ENCODE measurements at places on chromosomes 7 and 10.

GRCh38 chr7:77409739-77410547 is 6.2 kb downstream of the GSAP start:
- no peak for DNase-seq

DNA sequence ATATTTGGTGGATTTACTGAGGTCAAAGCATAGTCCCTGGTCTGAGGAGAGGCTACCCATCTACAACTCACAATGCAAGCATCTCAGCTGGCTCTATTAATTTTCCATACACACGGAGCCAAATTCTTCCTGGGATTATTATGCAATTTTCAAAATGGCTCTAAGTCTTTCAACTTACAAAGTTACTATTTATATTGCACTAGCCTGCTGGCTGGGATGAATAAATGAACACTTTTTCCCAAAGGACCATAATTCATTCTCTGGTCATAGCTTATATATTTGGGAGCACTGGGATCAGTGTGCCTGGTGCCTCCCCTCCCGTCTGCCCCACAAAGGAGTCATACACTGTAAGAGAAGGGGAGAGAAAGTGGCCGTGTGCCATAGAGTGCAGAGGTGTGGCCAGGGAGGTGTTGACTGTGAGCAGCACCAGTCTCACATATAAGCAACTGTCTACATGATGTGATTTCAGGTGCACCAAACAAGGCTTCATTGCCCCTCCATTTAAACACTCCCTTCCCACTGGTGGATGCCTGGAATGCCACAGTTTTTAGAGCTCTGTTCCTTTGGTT is 88.6 kb downstream of the ZNF92 start:
- DNase-seq, result no peak

DNA sequence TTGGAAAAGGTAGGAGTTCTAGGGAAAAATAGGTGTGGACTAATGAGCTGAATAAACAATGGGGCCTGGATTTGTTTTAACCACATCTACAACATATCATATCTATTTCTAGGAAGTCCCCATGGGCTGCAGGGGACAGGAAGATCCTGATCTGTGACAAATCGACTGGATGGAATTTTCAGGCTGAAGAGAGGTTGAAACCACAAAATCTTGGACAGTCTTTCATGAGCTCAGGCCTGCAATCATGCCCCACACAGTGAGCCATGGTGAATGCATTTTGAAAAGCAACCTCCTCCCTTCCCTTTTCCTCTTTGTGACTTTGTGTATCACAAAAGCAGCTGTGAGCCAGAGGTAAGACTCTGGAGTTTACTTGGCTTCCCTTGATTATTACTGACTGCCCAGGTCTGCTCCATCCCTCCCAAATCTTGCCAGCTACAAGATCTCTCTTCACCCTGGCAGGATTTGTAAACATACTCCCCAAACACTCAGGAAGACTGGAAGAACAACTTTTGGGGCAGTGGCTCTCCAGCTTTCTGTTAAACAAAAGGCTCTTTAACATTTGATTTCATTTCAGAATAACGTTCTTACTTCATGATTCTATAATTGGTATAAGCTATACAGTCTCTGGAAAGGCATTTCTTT is 66.4 kb downstream of the ASAH2B start:
- no peak for DNase-seq

- no peak for DNase-seq
Observed at GRCh38 chr7:47100817-47101435, 481.0 kb downstream of the TNS3 start.

DNA sequence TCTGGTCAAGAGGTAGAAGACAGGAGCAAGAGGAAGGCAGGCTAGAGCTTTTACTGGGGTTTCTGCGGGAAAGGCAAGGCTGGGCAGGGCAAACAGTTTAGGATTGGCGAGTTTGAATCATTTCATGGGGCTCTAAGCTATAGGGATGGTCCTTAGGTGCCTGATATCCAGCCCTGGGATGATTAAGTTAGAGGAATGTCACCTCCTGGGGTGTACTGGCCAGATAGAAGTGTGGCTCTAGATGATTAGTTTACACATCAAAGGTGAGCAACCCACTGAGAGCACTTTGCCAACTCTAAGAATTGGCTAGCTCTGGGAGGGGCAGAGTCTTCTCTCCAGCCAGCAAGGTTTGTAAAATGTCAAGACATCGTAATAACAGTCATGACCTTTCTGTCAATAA is 52.4 kb downstream of the ZNF365 start:
- no peak for DNase-seq

DNA sequence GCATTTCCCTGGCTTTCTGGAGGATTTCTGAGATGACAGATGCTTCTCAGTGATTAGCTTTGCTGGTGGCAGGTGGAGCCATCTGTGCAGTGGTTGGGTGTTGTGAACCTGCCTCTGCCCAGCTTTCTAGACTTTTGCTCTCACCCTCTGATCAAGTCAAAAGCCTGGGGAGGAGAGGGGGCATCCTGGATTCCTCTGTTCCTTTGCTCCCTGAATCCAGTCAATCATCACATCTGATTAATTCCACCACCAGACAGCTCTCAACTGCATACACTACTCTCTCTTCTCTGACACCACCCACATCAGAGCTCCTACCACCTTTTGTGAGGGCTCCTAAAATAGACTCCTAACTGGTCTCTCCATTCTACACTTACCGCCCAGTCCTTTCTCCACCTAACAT is 283.5 kb downstream of the WDR11 start:
- no peak for DNase-seq

- no peak for DNase-seq
Observed at GRCh38 chr10:58316874-58317273, 17.9 kb upstream of the UBE2D1 start.

- no peak for DNase-seq
Observed at GRCh38 chr10:20890491-20891337, 6.4 kb downstream of the NEBL start.

- no peak for DNase-seq
Observed at GRCh38 chr10:86004337-86004736, 362.3 kb downstream of the GRID1 start.

DNA sequence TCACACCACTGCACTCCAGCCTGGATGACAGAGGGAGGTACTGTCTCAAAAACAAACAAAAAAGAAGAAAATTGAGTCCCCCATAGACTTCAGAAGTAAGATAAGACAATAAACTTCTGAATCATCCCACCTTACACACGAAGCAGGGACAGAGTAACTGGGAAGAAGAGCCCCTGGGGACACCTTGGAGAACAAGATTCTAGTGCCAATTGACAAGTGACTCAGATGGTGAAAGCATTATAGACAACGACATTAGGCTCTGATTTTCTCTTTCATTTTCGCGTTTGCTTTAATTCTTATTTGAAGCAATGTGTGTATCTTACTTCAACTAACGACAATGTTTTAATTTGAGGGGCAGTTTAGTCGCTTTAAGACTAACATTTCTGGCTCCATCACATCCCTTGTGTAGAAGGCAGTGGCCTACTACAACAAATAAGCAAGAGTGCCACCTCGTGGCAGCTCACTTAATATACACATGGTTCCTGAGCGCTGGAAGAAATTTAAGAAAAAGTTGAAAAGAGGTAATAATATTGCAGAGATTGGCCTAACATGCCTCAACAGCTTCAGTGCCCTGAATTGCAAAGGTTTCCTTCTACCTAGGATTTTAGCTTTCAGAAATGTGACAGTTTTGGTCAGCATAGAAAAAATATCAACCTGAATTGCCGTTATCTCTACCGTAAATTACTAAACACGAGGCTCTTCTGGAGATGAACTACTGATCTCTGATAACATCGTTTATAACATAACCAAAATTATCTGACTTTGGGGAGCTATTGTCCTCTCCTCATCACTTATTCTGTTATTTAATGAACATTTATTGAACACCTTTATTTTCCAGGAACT is 36.7 kb downstream of the ASNS start:
- DNase-seq, result peak; percentile 57

DNA sequence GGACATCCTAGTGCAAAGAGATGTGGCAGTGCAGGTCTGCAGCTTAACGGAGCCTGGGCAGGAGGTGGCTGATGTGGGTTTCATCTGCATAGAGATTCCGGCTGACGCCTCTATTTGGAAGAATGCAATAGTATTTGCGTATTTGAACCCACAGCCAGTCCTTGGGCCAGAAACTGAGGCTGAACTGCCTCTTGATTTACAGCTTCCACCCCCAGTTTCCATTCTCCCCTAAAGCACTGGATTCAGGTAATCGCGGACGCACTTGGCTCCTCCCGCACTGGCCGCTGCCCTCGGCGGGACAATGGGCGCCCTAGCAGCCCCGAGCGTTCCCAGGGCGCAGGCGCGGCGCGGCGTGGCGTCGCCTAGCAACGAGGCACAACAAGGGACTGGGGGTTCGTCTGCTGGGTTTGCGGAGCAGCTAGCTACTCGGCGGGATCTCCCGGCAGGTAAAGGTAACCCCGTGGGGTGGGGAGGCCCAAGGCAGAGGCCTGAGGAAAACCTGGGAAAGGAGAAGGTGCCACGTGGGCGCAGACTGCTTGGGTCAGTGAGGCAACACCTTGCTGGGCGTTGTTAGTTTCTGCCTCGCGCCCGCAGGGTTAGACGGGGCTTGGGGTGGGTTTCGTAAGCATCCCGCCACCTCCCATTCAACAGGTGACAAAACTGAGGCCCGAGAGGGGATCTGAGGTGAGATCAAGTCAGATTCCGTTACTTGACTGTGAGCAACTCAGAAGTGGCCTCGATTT is at the start of gene ARMC3:
Gene ARMC3 (plus strand): TSS at position 393 of the 743 bp plus-strand sequence. CDS start 3,944 bp downstream, outside the sequence.
- peak; percentile 70 for DNase-seq

DNA sequence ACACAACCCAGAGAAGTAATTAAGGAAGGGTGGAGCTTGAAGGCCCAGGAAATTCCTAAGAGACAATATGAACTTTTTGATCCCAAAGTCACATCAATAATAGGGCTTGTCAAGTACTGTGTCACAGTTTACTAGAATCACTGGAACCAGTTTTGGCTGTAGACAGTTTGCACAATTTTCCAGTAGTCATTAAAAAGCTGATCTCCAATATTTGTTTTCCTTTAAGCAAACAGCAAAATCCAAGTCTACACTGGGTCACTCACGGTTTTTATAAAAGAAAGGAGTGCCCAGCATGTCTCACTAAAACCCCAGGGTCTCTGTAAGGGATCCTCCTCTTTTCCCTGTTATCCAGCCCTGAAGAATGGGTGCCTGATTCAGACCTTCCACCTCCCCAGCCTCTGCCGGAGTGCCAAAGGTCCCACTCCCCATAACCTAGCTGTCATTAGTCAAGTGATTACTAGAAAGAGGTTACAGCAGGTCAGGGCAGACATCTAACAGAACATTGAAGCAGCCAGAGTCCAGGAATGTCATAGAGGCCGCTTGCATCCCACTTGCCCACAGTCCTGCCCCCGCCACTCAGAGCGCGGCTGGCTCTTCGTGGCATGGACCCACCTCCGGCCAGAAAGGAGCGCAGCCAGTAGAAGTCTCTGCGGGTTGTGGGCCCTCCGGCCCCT is 552 bp downstream of the SLC25A16 start:
- no peak for DNase-seq

DNA sequence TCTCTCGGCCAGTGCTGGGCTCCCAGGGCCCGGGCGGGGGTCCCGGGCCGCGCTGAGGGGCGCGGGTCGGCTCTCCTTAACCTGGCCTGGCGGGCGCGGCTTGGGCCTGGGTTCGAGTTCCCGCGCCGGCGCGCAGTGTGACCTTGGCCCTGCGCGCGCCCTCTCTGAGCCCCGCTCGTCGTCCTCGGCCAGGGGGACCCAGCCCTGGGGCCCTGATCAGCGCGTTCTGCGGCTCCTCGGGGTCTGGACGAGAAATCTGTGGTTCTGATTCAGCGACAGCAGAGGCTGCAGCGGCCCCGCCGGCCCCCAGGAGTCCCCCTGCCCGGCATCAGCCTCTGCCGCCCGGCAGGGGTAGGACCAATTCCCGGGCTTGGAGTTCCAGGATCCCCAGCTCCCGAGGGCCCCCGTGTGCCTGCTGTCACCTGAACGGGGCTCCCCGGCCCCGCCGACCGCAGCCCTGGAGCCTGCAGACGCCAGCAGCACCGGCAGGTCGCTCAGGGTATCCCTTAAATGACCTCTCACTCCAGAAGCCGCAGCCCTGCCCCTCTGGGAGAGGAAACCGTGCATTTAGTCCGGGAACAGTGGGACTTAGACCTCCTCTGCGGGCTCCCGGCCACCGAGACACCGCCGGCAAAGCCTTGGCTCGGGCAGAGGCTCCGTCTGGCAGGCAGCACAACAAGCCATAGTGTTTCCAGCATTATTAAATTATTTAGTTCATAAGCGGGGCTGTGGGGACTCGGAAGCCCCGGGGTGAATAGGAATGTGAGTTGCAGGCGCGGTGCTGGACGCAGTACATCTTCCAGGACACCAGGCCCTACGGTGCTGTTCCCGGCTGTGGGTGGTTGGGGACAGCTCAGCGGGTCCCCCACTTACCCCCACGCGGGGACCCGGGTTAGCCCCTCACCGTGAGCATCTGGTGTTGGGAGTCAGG is 572 bp downstream of the CHST12 start:
- peak; percentile 17 for DNase-seq

- DNase-seq, result no peak
Observed at GRCh38 chr7:140079121-140079536, 16.4 kb upstream of the PARP12 start.

GRCh38 chr10:69375307-69376151 is 41.2 kb downstream of the TACR2 start:
- no peak for DNase-seq

- DNase-seq, result no peak
Observed at GRCh38 chr10:78768876-78769275, 299.9 kb upstream of the ZMIZ1 start.

DNA sequence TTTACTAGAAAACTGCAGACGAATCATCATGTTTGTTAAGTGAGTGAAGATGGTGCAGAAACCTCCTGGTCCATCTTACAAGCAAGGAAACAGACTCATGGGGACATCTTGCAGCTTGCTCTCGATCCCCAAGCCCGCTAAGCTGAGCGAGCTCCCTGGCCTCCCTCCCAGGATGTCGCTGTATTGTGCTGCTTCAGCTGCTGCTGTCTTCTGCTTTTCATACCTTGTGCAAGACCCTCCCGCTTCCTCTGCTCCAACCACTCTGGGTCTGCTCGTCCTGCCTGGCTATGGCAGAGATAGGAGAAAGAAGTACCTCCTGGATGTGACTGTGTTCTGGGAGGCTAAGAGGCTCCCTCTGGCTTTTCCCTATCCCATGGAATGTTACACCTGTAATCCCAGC is 285.2 kb upstream of the FZD8 start:
- DNase-seq, result no peak

- DNase-seq, result no peak
Observed at GRCh38 chr7:152392254-152392653, 43.5 kb downstream of the KMT2C start.

DNA sequence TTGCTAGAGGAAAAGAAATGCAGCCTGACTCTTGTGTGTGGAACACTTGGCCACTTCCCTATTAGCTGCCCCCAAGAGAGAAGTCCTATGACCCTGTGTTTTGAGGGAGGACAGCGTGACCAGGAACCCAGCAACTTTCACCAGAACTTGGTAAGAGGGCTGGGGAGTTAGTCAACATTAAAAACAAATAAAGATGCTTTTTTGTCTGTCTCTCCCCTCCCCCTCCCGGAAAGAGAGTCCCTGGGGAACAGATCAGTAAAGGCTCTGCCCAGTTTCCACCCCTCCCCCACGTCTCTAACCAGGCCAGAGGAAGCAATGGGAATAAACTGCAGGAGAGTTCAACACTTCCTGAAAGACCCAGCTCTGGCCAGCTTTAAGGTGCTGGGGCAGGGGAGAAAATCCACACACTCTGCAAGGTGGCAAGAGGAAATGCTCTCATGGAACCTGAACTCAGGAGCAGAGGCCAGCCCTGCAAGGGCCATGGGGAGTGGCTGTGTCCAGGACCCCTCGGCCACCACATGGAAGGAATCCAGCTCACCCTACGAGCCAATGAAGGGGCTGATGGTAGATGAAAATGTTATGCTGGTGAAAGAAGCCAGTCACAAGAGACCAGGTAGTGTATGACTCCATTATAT is 21.5 kb downstream of the SH3PXD2A start:
- no peak for DNase-seq

GRCh38 chr10:20622531-20623211 is 274.4 kb downstream of the NEBL start:
- no peak for DNase-seq

GRCh38 chr7:41878309-41879295 is 175.7 kb upstream of the INHBA start:
- DNase-seq, result no peak
